ENCODE measurements at places on chromosomes 6 and 20. TPM values are rescaled to one million over a fixed set of nuclear protein-coding genes. Genes with fewer than 3 reads are reported as not detected.

PDRG1 gene
- total RNA-seq = 9.6 TPM

ETV7 gene
- total RNA-seq = 0.47 TPM

GABRR1 gene
- not detected for total RNA-seq

ZSCAN9 gene
- 9.2 TPM for total RNA-seq

DNA sequence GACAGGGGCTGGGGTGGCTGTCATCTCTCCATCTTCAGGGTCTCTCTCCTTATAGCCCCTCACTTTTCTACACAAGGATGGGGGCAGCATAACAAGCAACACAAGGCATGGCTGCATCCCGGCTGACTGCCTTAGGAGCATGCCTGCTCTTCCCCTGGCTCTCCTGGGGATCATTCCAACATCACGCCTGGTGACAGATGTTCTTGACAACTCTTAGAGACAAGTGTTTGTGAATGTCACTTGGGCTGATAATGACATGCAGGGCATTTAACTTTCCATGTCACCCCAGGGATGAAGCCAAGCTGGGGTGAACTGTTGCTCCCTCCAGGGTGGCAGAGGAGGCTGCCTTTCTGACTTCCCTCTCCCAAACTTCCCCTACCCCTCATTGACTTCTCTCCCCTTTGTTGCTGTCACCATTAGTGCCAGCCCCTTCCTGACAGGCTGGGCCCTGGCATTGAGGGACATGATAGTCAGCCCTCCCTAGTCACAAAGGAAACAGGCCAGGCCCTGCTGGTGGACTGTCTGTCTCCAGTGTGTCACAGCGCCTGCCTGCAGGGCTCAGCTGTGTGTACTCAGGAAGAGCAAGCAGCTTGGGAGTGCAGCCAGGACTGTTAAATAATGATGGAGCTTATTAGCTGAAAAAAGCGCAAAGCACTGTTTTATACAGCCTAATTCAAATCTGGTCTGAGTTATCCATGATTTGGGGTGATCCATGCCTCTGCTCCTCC lies 161.8 kb downstream of the LRFN2 start:
- DNase-seq = peak; percentile 41

DNA sequence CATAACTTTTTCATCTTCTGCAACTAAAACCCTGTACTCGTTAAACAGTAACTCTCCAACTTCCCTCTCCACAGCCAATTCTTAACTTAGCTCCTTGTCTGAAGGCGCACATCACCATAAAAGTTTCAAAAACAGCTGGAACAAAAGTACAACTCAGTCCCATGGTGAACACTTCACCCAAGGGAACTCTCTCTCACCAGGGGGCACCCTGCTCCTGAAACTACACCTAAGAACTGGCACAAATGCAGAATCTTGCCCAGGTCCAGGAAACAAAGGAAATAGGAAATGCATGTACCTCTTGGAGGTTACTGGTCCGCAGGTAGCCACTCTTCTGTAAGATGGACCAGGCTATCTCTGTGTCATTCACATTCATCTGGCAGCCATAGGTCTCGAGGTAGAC lies 6.6 kb downstream of the CDK5RAP1 start:
- no peak for DNase-seq

GRCh38 chr6:41728073-41728936 lies 7.1 kb downstream of the TFEB start:
- no peak for DNase-seq

DNA sequence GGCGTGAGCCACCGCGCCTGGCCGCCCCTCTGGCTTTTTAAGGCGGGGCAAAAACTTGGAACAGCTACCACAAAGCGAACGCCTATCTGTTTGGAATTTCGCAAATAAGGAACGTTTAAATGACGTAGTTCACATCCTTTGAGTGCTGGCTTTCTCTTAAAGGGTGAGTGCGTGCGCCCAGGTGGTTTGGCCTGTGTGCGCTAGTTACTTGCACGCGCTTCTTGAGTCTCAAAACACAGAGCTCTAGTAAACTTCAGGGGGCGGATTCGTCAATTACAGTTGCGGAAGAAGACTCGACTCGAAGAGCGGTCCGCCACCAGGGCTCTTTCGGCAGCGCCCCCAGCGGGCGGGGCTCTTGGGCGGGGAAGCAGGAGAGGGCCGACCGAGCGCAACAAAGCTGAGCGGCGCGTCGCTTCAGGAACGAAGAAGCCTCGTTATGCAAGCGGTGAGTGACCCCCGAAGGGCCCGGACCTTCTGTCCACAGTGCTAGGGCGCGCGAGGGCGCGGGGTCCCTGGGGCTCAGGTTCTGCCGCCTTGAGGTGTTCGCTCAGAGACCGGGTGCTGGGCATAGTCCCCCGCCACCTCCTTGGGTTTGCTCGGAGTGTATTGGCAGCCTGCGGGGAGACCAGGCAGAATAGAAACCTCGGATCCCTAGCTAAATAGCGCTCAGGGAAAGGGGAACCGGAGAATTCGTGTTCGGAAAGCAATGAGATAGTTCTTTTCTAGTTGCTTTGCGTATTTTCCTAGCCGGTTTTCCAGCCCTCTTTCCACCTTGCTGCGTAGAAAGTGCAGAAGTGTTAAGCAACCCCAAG lies at the start of gene SYCP2L:
Gene SYCP2L (plus strand): TSS at position 362 of the 812 bp plus-strand sequence. CDS start 75 bp downstream, at position 437.
- DNase-seq = peak; percentile 27

GRCh38 chr20:62355878-62356588 lies 11.1 kb downstream of the LAMA5 start:
- DNase-seq = peak; percentile 75

DNA sequence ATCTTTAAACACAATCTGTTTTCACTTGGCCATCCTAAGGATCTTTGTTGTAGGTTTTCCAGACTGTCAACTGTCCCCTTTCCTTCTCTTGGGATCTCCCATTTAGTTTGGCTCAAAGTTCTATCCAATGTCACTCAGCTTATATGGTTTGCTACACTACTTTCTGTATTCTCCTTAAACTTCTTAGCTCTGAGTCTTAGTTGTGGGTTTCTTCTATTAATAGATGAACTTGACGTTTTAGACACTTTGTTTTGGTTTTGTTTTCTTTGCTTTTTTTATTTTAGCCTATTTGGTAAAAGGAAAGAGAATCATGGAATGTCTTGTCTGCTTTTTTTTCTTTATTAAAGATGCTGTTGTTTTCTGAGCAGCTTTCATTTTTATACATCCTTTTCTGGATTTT lies 11.4 kb downstream of the RMND1 start:
- no peak for DNase-seq

DNA sequence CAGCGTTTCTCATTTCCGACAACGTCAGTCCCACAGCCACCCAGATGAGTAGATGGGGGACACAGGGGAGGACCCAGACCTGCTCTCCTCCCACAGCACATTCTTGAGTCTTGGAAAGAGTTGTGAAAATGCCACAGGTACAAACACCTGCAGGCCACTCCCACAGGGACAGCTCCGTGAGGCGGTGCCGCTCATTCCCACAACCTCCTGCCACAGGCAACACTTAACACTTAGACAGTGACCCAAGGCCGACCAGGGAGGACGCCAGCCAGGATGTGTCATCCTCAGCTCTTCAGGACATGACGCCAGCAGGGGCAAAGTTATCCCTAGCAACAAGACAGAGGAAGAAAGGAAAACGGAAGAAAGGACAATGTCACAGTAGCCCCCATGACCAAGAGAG lies 22.9 kb upstream of the HLA-B start:
- DNase-seq = no peak

DNA sequence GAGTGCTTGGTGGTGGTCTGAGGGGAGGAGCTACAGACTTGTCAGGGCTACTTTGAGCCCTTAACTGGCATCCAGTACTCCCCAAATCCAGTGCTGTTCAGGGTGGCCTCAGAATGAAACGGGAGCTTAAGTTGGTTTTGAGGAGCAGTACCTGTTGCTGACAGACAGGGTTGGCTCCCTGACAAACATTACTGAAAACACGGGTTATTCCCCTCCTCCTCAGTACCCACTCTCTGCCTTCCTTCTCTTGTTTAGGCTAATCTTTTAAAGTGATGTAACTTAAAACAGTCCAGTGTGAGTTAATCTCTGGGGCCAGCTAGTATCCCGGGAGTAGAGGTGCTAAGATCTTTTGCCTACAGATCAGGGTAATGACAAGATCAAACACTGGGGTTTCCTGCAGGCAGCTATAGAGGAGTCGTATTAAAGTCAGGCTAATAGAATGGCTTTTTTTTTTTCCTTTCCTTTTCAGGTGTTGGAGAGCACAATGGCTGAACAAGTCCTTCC lies 3.7 kb downstream of the TNFAIP3 start:
- DNase-seq = no peak

- DNase-seq = no peak
Measured at GRCh38 chr6:169589699-169590257, 112.1 kb downstream of the WDR27 start.

All from left cardiac atrium (tissue), 4 donors.